Uterus (tissue), 4 donors: ENCODE measurements at places on chromosomes 5 and 9.

GRCh38 chr5:100840370-100840769 is 62.7 kb downstream of the ST8SIA4 start:
- DNase-seq: no peak

DNA sequence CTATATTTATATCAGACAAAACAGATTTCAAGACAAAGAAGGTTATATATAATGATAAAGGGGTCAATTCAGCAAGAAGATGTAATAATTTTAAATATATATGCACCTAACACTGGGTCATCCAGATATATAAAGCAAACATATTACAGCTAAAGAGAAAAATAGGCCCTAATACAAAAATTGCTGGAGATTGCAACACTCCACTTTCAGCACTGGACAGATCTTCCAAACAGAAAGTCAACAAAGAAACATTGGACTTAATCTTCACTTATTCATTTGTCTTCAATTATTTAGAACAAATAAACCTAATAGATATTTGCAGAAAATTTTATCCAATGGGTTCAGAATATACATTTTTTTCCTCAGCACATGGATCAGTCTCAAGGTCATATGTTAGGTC is 45.8 kb downstream of the MEIKIN start:
- DNase-seq: no peak

DNA sequence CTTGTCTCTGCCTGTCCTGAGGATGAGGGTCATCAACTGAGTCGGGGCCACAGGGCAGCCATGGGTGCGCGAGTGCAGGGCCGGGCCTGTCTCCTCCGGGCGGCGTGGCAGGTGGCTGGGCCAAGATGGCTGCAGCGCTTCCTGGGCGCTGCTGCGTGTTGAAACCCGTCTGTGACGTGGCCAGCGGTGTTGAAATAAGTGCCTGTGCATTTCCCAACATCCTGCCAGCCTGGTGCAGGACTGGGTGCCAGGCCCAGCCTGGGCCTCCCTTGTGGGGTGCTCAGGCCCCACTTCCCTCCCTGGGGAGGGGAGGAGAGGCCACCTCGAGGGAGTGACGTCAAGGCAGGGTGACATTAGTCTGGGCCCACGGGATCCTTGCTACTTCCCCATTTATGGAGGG is 45.5 kb downstream of the RXRA start:
- DNase-seq: no peak

GRCh38 chr5:7492371-7492770 is 96.4 kb downstream of the ADCY2 start:
- DNase-seq: no peak

GRCh38 chr9:122695696-122696095 is 20.8 kb downstream of the OR1L3 start:
- DNase-seq: no peak

GRCh38 chr5:143922718-143923117 is 110.8 kb downstream of the HMHB1 start:
- no peak for DNase-seq

DNA sequence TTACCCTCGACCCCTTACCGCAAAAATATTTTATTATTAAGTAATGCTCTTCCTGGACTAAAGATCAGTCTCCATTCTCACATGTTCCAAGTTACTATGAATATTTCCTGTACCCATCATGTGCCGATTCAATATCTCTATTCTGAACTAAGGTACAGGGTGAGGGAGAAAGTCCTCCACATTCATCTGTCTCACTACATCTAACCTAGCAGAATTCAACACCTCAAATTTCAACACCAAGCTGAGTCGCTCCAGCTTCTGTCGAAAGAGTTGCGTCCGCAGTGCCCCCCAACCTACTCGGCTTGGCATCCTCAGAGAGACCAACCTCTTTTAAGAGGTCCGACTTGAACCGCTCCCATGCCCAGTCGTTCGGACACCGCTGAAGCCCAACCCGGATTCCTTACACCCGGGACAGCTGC is 1.0 kb downstream of the CERT1 start:
- DNase-seq: no peak

GRCh38 chr9:76620581-76620980 is 143.7 kb upstream of the PCA3 start:
- DNase-seq: no peak

DNA sequence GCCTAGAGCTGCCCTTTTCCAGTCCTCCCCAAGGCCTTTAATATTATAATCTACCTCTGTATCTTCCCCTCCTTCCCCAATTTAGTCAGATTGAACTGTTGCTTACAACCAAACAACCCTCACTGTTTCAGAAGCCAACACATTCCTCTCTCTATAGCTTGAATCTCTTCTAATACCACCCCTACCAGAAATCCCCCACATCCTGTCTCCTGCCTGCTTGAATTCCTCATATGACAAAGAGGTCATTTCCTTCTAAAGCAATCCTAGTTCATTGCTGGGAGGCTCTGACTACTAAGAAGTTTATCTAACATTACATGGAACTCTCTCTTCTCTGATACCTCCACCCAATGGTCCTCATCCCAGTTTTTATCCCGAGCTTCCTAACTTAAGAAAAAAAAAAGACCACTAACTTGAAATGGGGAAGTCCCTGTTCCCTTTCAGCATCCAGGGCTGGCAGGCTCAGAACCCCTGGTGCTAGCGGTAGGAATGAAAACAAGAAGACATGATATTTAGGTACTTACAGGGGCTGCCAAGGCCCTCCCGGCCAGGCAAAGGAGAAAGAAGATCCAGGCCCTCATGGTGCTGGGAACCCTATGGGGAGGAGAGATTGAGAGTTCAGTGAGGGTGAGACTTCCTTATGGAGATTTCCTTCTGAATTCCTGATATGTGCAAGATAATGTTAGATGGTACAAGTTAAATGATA is 11.0 kb downstream of the SPARC start:
- DNase-seq: no peak

DNA sequence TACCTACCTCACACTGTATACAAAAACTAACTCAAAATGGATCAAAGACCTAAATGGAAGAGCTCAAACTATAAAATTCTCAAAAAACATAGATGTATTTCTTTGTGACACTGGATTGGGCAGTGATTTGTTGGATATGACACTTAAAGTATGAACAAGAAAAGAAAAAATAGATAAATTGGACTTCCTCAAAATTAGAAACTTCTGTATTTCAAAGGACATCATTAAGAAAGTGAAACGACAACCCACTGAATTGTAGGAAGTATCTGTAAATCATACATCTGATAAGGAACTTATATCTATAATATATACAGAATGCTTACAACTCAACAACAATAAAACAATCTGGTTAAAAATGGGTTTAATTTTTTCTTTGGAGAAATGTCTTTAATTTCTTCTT is 96.7 kb downstream of the NRG2 start:
- no peak for DNase-seq

DNA sequence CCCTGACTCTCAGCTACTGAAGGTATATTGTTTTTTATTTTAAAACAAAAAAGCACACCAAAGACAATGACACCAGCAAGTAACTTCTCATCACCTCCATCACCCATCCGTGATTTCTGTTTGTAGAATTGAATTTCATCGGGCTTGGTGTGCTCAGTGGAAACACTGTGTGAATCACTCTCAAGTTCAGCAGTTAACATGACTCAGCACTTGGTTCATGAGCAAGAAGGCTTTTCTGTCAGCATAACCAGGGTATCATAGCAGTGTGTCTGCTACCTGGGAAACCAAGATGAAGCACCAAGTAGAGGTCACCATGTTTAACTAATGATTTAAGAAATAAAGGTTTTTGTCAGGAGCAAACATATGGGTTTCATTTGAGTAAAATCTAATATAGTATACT is 123.7 kb downstream of the INSYN2B start:
- no peak for DNase-seq

- DNase-seq: no peak
Observed at GRCh38 chr5:173474881-173475287, 141.6 kb downstream of the BOD1 start.

DNA sequence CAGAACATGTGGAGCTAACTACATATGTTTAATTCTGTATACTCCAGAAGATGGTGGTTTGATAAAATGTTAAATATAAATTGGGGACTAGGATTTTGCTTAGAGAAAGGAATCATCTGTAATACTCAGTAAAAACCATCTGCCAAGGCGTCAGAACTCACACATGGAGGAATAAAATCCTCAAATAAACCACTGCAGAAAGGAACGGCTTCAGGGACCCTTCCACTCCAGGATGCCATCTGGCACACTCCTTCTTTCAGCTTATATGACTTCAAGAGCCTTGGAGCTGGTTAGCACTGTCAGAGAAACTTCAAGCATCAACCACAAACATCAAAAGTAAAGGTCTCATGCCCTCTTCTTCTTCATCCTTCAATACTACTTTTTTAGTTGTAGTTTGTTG is 360.6 kb downstream of the PLK2 start:
- DNase-seq: no peak

GRCh38 chr5:72518001-72518683 is 10.9 kb upstream of the ZNF366 start:
- DNase-seq: no peak

DNA sequence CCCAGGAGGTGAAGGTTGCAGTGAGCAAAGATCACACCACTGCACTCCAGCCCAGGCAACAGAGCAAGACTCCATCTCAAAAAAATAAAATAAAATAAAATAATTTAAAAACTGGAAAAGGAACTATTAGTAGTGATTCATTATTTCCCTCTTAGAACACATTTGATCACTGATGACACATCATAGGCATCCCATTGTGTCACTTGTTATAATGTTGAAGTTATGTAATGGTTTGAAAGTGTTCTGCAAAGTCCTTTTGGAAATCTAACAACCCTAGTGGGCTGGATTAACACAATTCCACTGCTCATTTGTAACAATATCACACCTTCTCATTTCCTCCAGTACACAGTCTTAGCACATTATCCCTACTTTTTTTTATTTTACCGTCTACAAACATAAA is 81.8 kb upstream of the LMNB1 start:
- no peak for DNase-seq

GRCh38 chr9:90005388-90005787 is 400.6 kb downstream of the GADD45G start:
- no peak for DNase-seq

GRCh38 chr5:50300878-50301277 is 140.2 kb downstream of the EMB start:
- no peak for DNase-seq

- DNase-seq: no peak
Observed at GRCh38 chr9:89803403-89803802, 198.6 kb downstream of the GADD45G start.

- DNase-seq: no peak
Observed at GRCh38 chr9:126058591-126058990, 268.0 kb upstream of the MVB12B start.

DNA sequence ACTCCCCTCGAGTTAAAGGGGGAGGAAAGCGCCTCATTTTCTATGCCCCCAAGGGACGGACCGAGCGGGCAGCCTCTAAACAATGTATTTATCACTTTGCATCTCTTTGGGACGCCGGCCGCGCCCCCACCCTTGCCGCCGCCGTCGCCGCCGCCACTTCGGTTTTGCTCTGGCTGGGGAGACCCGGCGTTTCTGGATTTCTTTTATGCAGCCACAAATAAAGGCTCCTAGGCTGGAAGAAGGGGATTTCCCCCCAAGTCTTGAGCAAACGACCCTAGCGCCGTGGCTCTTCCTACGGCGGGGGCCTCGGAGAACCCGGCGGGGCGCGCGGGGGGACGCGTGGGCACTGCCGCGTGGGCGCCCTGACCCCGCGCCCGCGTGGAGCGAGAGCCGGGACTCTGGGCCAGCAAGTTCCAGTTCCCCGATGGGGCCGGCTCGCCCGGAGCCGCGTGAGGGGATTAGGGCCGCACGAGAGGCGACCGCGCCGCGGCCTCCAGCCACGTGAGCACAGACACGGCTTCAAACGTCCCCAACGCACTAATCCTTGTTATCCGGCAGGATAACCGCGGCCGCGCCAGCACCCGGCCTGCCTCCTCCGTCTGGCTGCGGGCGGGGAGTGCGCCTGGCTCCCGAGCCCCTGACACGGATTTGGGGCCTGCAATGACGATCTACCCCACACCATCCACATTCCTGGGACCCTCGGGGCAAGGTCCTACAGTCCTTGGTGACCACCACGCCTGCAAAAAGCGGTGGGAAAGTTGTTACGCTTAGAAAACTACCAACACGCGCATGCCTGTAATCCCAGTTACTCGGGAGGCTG is 7.9 kb upstream of the NEUROG1 start:
- DNase-seq: no peak

DNA sequence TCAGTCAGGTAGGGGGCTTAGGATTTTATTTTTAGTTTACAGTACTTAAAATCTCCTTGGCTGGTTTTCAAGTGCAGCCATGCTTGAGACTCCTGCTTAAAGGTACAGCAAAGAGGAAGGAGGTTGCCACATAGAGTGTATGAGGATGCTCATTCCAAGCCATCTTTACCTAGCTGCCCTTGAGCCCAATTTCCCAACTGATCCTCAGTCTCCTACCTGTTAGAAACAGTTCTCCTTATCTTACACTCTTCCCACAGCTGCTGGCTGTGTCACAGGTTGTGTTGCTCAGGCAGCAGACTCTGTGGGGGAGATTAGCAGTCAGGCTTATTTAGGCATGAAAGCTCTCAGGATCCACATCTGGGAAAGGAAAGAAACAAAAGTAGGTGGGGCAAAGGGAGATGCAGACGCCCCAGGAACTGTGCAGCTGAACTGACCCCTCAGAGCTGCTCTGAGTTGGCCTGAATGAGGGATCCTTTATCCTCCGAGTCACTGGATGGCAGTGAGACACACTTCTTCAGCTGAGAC is 95.1 kb downstream of the NMUR2 start:
- DNase-seq: no peak

DNA sequence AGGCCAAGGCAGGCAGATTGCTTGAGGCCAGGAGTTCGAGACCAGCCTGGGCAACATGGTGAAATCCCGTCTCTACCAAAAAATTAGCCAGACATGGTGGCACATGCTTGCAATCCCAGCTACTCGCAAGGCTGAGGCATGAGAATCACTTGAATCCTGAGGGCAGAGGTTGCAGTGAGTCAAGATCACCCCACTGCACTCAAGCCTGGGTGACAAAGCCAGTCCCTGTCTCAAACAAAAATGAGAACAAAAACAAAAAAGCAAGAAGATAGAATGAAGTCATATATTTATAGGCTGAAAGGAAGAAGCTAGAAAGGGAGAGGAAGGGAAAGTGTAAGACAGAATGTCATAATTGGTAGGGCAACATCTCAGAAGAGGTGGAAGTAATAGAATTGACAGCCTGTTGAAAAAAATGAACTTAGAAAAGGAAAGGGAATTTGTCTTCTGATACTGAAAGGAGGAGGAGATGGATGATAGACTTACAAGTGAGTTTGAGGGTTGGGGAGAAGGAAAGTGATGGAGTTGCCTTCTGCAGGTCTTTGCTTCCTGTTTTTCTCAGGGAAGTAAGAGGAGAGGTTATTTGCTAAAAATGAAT is 32.2 kb downstream of the CARD6 start:
- DNase-seq: no peak

DNA sequence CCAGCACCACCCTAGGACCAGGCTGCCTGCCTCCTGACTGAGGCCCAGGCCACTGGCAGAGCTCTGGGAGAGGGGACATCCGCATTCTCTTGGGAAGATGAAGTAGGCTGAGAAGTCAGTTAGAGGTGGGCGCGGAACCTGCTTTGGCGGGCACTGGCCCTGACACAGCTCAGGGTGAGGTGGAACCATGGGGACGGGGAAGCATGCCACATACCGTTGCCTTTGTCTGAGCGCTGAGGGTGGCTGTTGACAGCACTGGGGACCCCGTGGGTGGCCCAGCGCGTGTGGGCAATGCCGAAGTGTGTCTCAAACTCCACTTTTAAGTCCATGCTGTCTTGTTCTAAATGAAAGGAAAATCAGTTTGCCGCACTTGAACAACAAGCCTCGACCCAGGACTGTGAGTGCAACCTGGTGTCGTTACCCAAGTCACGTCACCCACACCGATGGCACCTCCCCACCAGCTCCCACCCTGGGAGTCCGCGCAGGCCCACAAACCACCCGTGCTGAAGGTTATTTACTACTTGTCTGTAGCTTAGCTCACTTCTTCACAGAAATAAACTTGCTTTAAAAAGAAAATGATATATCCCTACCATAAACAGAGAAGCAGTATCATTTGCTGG is 17.4 kb downstream of the GFPT2 start:
- no peak for DNase-seq
